ENCODE measurements at places on chromosomes 6 and 20.

GRCh38 chr6:25169553-25169952 lies 109.6 kb upstream of the CARMIL1 start:
- DNase-seq: no peak

GRCh38 chr6:51349857-51350256 lies 531.2 kb downstream of the TFAP2B start:
- no peak for DNase-seq

DNA sequence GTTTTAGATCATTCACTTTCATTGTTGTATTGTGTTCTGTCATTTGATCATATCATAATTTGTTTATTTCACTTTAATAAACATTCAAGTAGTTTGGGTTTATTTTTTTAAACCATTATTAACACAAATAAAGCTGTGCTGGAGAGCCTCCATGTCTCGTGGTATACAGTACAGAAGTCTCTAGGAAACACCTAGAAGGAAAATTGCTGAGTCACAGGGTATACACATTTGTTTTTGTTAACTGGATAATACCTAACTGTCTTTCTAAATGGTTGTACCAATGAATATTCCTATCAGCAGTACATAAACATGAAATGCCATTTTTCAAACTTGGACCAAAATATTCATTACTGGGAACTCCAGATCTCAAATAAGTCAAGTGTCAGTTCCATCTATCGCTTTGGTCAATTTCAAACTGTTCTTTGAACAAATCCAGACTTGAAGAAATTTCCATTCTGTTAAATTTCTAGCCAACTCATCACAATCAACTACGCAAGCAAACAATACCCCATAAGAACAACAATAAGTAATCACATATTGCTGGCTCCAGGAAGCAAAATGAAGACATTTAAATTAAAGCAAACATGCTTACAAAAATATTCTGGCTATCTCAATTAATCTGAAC lies 138.1 kb downstream of the ATXN1 start:
- DNase-seq: no peak

DNA sequence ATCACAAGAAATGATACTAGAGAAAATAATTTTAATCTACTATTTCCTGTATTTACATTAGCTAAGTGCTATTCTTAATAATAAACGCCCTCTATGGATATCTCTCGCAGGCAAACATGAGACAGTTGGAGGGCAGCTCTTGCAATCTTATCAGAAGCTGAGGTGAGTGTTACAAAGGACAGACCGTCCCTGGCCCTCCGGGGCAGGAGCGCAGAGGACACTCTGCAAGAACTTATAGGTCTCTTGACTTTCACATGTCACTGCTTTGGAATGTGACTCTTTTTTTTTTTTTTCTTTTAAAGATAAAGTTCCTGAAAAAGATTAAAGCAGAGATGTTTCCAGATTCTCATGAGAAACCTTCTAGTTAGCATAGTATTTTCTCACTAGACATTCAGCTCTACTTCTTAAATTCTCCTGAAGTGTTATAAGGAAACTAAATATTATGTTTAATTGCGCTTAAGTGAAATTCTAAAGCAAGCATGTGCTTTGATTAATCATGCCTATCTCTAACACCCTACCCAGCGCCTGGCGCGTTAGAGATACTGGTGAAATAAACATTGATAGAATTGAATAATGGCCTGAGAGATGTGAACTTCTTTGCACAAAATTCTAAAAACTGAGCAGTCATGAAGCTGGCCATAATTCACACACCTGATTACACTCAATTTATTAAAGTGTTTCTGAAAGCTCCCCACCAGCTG lies 57.4 kb downstream of the SYTL3 start:
- DNase-seq: no peak

DNA sequence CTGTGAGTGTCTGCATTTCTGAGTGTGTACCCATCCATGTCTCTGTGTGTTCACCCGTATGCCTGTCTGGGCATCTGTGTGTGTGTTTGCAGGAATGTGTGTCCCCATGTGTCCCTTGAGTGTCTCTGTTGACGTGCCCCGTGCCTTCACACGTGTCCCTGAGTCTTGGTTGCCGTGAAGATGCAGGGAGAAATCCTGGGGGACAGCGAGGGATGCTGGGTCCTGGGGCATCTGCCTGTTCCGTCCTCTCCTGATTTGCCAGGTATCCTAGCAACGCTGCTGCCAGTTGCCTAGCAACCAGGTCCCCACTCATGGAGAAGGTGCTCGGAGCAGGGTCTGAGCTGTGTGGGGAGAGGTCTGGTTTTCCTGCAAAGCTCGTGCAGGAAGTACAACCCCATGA lies 6.0 kb upstream of the LKAAEAR1 start:
- DNase-seq: no peak

DNA sequence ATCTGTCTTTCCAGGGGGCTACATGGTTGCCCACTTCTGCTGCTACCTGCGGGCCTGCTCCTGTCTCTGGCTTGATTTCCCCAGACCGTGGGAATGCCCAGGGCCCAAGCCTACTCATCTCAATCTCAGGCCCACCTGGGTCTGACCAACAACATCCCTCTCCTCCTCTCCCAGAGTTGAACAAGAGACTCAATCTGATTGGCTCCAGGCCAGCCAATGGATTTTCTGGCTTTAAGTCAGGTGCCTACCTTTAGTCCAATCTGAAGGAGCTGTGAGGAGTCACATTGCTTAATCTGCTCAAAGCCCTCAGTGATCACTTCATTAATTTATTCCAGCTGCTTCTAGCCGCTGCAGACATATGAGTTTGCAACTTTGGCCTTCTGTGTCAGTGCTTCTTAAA lies 162.4 kb upstream of the KCNG1 start:
- no peak for DNase-seq

GRCh38 chr20:16189371-16189770 lies 383.9 kb downstream of the KIF16B start:
- DNase-seq: no peak

DNA sequence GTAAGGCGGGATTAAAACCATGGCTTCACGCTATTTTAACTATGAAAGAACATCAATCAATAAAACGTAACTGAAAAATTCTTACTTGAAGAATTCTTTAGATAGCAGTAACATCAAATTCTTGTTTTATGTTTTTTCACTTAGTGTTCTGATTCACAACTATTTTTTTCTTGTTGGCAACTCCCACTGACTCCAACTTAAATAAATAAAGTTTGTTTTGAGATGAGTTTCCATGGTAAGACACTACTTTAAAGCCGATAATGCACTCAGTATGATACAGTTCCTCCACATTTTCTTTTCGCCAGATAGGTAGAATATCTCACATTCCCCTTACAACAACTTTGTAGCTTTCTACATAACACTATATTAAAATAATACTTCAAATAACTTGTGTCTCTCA lies 33.1 kb upstream of the CNKSR3 start:
- no peak for DNase-seq

DNA sequence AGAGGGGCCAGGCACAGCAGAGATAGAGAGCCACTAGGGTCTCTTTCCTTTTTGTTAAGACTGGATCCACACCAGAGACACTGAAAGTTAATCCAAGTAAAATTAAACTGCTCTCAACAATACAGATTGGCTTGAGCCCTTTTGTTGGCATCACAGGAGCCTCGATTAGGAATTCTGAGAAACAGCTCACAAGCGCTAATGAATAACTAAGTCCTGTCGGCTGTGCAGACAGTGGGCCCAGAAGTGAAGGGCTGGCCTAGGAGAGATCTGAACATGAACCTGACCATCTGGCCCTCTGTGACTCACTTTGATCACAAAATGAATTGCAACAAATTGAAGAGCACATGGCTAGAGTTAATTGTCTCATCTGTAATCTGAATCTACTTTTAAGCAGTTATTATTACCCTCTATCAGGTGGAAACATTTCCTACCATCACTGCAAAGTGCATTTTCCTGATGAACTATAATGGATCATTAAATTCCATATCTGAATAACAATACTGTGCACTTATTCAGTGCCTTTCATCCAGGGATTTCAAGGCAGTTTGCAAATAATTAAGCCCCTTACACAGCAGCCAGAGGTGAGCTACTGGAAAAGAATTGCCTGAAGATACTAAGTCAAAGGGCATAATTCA lies 3.2 kb downstream of the BACH2 start:
- no peak for DNase-seq

- DNase-seq: no peak
These were observed 7.1 kb downstream of the IRF4 start for GRCh38 chr6:398558-399078.

DNA sequence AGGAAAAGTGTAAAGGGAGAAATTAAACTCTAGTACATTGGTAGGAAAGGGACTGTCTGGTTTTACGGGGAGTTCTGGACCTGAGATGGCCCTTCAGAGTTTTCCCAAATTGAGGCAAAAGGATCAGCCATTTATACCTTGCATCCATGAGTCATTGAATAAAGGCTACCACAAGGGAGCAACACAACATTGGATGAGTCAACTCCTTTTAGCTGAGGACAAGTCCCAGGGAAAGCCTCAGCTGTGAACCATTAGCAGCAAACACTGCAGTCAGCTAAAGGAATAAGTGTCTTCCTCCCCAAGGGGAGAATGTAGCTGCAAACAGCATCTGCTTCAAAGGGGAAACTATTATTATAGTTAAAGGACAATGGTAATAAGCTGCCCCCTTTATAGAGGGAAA lies 468.7 kb upstream of the ID4 start:
- no peak for DNase-seq

- no peak for DNase-seq
These were observed 29.7 kb downstream of the STK35 start for GRCh38 chr20:2131366-2131765.

DNA sequence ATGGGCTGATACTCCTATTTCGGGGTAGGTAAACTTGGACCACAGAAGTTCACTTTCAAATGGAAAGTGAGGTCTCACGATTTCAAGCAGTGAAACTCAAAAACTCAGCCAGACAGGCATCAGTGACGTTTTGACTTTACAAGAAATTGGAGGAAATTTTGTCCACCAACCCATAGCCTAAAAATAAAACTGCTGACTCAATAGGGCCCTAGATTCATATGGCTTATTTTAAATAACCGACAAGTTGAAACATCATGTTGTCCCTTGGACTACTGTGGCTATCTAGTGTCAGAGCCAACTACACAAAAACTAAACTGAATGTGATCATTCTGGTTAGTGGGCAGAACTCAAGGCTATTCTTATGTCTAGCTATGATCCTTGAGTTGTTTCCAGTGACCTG lies 486.3 kb downstream of the GRIK2 start:
- no peak for DNase-seq

GRCh38 chr20:2859330-2860121 lies 13.8 kb upstream of the PTPRA start:
- DNase-seq: no peak

GRCh38 chr20:39268981-39269461 lies 306.9 kb downstream of the DHX35 start:
- peak; percentile 20 for DNase-seq

DNA sequence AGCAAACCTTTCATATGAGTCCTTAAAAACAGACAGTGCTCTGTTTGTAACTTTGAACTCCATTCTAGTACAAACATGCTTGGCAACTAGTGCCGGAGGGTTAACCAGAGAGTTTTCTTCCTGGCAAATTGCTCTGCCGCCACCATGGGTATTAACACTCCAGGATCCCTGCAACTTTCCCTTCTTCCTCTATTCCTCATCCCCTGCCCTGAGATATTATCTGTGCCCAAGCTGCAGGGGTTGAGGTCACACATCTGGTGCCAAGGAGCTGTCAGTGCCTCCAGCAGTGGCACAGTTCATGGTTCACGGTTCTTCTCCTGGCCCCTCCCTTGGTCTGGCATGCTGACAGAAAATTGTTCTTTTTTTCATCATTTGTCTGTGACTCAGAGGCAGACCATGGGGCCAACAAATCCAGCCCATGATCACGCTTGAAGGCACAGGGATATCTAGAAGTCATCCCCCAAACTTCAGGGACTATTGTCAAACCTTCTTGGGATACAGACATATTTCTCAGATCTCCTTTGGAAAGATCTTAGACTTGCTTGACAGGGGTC lies 77.5 kb downstream of the ATXN1 start:
- DNase-seq: no peak

DNA sequence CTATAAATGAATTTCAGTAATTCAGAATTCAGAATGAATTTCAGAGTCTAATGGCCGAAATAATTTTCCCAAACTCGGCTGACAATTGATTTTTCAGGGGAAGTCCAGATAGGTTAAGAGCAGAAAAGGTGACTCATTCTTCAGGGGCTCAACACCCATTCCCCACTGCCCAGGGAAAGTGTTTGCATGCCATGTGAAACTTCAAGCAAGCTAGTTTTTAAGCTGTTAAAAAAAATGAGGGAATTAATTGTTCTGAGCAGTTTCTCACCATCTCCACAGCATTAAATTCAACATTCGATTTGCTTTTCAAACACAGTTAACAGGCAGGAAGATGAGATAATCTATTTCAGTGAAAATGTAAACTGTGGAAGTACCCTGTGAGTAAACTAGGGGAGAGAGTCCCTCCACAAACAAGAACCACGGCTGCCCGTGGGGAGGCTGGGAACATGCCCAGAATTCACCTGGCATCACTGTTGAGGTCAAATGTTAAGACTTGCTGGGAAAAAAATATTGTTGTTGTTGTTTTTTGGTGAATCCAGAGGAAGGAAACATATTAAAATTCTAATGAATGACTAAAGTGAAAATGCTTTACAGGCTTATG lies 650.8 kb upstream of the AGPAT4 start:
- no peak for DNase-seq

DNA sequence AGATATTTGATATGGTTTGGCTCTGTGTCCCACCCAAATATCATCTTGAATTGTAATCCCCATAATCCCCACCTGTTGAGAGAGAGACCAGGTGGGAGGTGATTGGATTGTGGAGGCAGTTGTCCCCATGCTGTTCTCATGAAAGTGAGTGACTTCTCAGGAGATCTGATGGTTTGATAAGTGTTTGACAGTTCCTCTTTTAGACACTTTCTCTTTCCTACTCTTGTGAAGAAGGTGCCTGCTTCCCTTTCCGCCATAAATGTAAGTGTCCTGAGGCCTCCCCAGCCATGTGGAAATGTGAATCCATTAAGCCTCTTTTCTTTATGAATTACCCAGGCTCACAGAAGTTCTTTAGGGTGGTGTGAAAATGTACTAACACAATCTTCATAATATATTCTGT lies 1404.0 kb upstream of the ADGRB3 start:
- DNase-seq: no peak

DNA sequence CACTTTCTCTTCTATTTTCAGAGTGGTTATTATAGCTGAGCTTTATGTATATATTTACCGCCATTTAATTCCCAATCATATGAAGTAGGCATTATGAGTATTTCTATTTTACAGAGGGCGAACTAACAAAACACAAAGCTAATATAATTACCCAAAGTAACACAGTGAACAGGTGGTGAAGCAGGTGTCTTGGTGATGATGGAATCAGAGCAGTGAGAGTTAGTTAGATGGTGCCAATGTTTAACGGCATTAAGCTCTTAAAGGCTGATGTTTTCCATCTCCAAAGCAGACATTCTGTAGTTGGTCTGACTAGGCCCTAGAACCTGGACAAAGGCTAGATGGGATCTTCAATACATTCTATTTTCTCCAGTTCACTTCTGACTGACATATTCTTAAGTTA lies 551.1 kb upstream of the SYNCRIP start:
- no peak for DNase-seq

GRCh38 chr6:151263967-151264366 lies 24.2 kb downstream of the AKAP12 start:
- DNase-seq: no peak
